ENCODE measurements at places on chromosomes 11 and 22.

- no peak for DNase-seq
Measured at GRCh38 chr11:100220801-100221200, 466.3 kb upstream of the ARHGAP42 start.

- no peak for DNase-seq
Measured at GRCh38 chr22:27835446-27835845, 33.9 kb upstream of the MN1 start.

DNA sequence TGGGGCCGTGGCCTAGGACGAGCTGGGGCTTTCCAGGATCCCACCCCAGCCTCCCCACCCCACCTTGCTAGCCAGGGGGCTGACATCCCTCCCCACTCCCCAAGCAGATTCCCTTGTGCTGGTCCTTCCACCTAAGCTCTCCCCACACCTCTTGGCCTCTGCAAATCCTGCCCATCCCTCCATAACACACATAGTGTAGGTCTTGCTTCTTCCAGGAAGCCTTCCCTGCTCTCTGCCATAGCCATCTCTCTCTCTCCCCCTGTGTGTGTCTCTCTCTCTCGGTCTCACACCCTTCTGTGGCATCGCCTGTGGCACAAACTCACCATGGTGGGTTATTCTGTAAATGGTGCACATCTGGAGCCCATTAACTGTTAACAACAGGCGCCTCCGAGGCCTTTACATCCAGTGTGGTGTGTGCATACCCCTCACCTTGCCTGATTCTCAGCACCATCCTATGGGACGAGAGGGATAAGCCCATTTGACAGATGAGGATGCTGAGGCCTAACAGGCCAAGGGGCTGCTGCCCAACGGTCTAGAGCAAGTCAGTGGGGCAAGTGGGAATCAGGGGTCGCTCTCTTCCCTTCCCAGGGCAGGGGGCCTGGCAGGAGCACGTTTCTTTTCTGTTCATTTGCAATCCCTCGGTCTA lies 22.2 kb upstream of the PICK1 start:
- DNase-seq = no peak

DNA sequence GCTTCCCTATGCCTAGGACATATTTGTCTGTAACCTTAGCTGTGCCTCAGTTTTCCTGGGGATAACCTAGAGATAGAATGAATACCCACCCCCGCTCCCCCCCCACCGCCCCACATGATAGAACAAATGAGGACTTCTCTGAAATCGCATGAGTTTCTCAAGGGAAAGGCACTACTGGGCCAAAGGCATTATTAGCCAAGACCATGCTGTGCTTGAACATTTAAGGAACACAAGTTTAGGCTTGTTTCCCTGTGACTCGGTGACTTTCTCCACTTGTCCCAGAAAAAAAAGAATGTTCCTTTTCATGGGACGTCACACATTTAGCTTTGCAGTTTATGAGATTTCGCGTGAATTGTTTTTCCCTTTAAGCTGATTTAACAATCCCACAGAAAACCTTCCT lies 51.4 kb upstream of the CRTAM start:
- DNase-seq = no peak

DNA sequence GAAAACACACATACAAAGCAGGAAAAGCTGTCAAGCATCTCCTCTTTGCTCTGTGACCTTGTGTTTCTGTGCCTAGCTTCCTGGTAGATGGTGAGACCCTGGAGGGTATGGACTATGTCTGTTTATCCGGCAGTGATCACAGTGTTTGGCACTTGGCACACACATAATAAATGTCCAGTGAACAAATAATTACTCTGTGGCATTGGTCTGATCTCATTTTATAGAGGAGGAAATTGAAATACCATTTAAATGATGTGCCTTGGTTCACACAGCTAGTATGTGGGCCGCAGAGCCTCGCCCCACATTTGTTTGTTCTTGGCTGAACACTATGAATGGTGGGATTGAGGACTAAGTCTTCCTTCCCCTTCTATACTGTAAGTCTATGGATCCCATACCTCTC lies 104.7 kb upstream of the SPON1 start:
- no peak for DNase-seq

GRCh38 chr11:13228572-13228971 lies 49.0 kb upstream of the BMAL1 start:
- no peak for DNase-seq

DNA sequence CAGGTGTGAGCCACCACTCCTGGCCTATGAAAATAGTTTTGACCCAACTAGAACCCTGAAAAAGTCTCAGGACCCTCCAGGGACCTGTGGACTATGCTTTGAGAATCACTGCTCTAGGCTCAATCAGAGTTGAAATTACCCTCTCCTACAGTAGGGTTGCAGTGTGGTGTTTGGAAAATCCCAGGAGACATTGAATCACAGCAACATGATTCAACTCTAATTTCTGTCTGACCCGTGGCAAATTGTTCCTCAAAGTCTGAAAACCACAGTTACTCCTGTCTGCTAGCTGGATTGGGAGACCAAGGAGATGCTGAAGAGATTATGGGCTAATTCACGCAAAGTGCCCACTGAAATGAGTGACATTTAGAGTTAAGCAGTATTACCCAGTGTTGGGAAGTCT lies 5.4 kb upstream of the MTMR3 start:
- no peak for DNase-seq

- DNase-seq = no peak
Measured at GRCh38 chr11:95605271-95605940, 184.2 kb downstream of the FAM76B start.

GRCh38 chr11:13238879-13239514 lies 38.6 kb upstream of the BMAL1 start:
- DNase-seq = peak; percentile 23

DNA sequence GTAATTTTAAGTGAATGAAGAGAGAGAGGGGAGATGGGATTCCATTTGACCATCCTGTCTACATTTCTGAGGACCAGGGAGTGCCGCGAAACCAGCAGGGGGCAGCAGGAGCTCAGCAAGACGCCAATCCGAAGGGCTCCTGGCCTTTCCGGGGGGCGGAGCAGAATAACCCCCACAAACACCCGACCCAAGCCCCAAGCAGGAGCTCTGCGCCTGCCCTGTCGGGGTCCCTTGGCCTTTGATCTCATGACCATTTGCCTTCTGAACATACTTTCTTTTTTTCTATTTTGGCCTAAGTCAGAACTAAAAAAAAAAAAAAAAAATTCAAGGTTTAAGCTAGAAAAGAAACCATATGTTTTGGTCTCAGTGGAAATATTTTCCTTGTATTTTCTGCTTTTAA lies 21.9 kb upstream of the SCN2B start:
- DNase-seq = peak; percentile 89

GRCh38 chr11:59582006-59582405 lies 33.6 kb downstream of the OSBP start:
- DNase-seq = no peak

DNA sequence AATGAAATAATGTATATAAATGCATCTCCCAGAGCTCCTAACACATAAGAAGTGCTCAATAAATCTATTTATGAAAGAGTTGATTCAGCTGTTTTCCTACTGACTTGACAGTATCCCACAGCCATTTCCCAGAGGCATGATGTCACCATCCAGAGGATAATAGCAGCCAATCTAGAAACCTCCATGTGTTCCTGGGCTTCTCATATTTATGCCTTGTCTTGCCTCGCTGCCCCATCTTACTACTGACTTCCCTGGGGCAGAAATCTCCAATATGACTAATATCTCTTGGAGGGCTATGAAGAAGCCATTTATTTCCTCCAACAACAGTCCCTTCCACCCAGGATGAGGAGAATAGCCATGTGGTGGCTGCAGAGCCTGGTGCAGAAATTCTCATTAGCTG lies 115.4 kb upstream of the NAV2 start:
- no peak for DNase-seq

GRCh38 chr11:94583213-94583865 lies 16.2 kb downstream of the PIWIL4 start:
- no peak for DNase-seq

DNA sequence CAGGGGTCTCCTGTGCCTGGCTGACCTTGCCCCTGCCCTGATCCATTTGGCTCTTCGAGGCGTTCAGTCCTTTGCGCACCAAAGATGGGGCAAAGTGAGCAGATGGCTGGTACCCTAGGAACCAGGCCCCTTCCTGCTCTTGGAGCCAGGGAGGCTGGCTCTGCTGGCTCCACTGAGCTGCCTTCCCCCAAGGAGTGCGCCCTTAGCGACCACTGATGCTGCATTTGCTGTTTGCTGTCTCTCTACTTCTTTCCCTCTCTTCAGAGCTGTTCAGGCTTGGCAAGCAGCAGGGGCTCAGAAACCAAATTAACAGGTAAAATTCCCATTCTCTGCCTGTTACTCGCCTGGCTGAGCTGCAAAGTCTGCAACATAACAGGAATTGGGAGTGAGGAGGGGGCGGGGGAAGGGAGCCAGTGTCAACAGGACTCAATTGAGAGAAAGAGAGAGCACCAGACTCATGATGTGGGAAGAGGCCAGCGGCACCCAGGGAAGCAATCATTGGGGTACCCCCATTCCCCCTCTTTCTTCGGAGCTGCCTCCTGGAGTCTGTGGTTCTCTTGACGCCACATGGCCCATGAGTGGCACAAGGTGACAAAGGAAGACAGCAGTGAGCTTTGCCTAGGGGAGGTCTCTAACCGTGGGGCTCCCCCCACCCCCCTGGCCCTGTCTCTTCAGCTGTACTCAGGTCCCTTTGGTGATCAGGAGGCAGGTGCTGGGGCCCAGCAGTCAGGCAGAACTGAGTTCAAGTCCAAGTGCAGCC lies 102.3 kb downstream of the TP53I11 start:
- no peak for DNase-seq

DNA sequence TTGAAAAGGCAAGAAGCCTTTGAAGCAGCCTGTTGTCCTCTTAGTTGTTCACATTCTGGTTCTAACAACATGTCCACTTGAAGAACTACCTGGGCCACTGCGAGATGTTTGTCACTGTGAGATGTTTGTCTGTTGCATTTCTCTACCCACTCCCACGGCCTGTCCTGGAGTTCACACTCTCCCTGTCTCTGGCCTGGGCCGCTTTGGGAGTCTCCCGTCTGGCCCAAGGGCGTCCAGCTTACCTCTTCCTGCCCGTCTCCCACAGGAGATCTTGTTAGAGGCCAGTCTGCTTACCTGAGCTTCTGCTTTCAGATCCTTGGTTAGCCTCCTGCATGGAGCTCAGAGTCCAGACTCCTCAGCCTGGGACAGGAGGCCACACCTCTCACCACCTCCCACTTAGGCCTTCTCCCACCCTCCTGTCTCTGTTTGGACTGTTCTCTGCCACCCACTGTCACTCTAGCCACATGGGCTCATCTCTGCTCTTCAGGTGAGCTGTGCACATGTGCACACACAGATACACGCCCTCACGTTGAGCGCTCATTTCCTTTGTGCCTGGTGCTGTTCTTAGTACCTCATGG lies 66.0 kb downstream of the TBC1D22A start:
- DNase-seq = no peak

GRCh38 chr11:62123669-62124185 lies at the start of gene INCENP:
INCENP (plus strand) TSS chr11:62124011; CDS start chr11:62128162, 4,151 bp downstream.
- peak; percentile 85 for DNase-seq

- no peak for DNase-seq
Measured at GRCh38 chr11:46723359-46723680, 4.3 kb downstream of the F2 start.

DNA sequence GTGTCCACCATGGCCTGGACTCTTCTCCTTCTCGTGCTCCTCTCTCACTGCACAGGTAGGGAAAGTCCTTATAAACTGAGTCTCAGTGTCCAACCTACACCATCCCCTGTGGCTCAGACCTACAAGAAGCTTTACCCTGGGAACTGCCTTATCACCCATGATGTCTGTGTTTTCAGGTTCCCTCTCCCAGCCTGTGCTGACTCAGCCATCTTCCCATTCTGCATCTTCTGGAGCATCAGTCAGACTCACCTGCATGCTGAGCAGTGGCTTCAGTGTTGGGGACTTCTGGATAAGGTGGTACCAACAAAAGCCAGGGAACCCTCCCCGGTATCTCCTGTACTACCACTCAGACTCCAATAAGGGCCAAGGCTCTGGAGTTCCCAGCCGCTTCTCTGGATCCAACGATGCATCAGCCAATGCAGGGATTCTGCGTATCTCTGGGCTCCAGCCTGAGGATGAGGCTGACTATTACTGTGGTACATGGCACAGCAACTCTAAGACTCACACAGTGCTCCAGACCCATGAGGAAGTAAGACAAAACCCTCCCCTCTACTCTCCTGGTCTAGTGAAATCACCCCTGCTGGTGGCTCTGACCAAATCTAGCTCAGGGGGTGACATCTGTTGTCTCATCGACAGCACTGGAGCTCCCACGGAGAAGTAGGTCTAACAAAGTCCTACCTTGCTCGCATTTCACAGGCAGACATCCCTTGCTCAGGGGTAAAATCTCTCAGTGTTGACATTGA lies 74.3 kb downstream of the VPREB1 start:
- DNase-seq = no peak

- no peak for DNase-seq
Measured at GRCh38 chr22:37335806-37336199, 53.5 kb downstream of the CYTH4 start.

- no peak for DNase-seq
Measured at GRCh38 chr11:3627291-3627690, 14.5 kb downstream of the ART5 start.

- no peak for DNase-seq
Measured at GRCh38 chr11:32310214-32310601, 125.1 kb downstream of the WT1 start.

DNA sequence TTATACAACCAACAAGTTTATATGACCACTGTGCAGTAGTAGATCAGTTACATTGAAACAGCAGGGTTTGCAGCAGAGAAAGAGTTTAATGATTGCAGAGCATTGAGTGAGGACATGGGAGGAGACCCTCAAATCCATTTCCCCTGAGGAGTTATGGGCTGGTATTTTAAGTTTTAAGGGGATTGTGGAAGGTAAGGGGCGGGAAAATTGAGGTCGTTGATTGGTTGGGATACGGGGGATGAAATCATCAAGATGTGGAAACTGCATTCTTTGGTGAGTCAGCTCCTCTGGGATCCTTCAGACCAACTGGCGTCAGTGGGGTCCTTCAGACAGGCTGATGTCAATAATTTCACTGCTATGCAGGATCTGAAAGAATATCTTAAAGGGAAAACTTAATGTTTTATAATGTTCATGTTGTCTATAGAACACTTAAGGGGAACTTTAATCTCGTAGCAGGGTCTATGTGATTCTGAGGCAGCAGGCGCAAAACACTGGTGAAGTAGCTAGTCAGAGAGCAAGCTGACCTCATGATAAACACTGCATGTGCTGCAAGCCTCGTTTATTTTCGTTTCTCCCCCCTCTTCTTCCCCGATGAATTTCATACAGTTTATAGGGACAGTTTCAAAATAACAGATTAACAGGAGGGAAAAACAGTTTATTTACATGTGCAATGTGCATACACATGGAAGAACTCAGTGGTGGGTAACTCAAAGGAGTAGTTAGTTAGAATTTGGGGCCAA lies 17.4 kb upstream of the BACE1-AS start:
- DNase-seq = no peak

- no peak for DNase-seq
Measured at GRCh38 chr22:50546326-50547262, 895 bp downstream of the KLHDC7B start.

DNA sequence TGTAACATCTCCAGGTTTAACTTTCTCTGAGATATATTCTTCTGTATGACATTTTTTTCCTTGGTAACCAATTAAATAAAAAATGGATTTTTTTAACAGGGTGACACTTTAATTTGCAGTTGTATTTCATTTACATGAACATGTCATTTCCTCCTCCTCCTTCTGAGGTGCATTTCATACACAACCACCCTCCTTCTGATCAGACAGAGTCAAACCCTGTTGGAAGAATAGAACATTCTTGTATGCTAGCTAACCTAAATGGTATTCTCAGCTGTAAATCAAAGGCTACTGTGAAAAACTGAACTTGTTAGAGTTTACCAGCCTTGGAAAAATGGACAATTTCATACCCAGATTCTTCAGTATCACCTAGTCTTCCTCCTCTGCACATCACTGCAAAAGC lies 52.7 kb upstream of the CHRM4 start:
- no peak for DNase-seq

- no peak for DNase-seq
Measured at GRCh38 chr22:19965771-19966709, 24.4 kb upstream of the TXNRD2 start.
